ENCODE measurements at places on chromosomes 4 and X. TPM values are rescaled to one million over a fixed set of nuclear protein-coding genes. Genes with fewer than 3 reads are reported as not detected.
A peak's percentile ranks its signal among the peaks of the same experiment; 100 is the strongest.

The HSFX1 gene
- total RNA-seq: not detected

GRCh38 chrX:149628768-149629167 lies 2.8 kb downstream of the TMEM185A start:
- DNase-seq: no peak

The CXCL6 gene
- total RNA-seq: not detected

- DNase-seq: no peak
These were observed 11.1 kb downstream of the DOK7 start for GRCh38 chr4:3473996-3474765.

The GYPB gene
- not detected for total RNA-seq

- peak; percentile 49 for DNase-seq
These were observed 33.4 kb downstream of the CYTL1 start for GRCh38 chr4:4985844-4986243.

- no peak for DNase-seq
These were observed 72.1 kb downstream of the GATB start for GRCh38 chr4:151688785-151689043.

- no peak for DNase-seq
These were observed 14.0 kb downstream of the CFAP97 start for GRCh38 chr4:185189606-185190305.

- no peak for DNase-seq
These were observed 1.7 kb upstream of the STIM2 start for GRCh38 chr4:26858947-26859401.

DNA sequence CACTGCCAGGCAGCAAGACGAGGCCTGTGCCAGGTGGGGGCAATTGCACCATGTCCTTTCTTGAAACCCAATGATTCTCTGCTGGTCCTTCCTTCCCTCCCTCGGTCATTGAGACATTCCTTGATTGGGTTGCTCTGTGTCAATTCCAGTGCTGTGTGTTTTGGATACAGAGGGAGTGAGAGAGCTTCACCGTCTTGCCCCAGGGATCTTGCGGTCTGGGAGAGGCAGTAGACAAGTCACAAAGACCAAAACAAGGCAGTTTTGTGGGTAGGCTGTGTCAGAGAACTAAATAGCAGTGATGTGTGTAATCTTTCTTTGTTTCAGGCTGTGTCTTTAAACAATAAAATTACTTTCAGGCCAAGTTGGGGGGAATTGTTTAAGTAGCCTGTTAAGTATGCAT lies 38.8 kb upstream of the TADA2B start:
- DNase-seq: no peak

The FGFR3 gene
- total RNA-seq: not detected

DNA sequence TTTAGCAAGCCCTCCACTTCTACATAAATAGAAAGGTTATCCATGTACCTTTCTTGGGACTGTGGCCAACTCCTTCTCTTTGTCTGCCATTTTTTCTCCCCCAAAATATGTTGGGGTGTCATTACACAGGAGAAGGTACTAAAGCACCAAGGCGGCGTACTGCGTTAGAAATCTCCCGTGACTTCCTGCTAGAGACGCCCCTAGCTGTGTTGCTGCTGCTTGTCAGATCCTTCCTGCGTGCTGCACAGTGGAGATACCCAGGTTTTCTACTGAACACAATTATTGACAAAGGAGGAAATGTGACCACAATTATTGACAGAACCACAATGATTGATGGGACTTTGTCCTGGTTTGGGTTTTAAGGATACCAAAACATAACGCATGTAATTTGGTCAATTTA lies 97.7 kb downstream of the EFHC2 start:
- DNase-seq: no peak

GRCh38 chrX:34810364-34810763 lies 132.2 kb upstream of the FAM47B start:
- no peak for DNase-seq

DNA sequence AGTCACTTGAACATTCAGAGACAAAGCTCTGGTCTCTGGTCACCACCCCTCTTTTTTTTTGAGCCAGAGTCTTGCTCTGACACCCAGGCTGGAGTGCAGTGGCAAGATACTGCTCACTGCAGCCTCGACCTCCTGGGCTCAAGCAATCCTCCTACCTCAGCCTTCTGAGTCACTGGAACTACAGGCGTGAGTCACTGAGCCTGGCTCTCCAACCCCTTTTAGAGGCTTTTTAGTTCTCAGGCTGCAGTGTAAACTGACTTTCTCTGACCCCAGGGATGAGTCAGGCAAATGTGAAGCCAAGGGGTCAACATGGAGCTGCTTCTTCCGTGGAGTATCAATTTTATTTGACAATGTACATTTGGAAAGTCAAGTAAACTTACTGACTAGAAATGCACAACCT lies 229.2 kb downstream of the PTTG2 start:
- DNase-seq: no peak

GRCh38 chr4:181752516-181752915 lies 490.7 kb upstream of the TENM3 start:
- no peak for DNase-seq

DNA sequence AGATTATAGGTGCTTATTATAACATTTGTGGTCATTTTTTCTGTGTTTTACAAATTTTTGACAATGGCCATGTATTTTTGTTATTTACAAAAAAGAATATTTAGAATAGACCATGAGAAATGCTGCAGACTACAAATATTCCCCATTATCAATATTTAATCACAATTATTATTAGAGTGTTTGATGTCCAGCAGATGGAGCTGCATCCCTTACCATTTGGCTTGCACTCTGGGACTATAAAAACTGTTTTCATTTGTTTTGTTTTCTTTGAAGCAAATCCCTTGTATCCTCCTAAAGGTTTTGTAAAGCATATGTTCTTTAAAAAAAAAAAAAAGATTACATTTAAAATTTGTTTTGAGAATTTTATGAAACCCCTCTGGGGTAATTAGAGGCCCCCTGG lies 85.6 kb upstream of the CXorf66 start:
- DNase-seq: peak; percentile 49

DNA sequence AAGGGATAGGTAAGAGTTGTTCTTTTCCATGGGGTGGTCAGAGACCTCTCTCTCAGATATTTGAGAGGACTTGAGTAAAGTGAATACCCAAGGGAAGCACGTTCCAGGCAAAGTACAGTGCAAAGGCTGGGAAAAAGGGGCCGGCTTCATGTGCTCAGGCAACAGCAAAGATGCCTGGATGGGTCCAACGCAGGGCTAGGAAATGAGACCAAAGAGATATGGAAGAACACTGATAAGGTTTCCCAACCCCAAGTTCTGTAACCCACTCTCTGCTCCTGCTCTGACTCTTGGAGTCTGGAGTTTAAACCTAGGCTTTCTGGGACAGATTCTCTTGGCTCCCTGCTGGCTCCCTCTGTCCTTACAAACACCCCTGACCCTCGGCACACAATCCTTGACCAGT lies 36.2 kb upstream of the PROM1 start:
- no peak for DNase-seq

DNA sequence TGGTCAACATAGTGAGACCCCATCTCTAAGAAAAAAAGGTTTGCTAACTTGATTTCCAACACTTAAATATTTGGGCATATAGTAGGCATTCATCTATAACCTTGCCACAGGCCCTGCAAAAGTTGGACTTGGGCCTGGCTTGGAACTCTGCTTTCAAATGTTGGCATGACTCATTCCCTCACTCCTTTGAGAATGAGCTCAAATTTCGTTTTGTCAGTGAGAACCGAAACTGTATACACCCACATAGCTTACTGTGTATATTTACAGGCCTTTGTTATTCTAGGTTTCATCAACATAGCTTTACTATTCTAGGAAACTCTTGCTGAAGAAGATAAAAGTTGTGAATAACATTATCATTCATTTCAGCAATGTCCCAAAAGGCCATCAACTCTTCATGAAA lies 88.7 kb upstream of the ELOVL6 start:
- DNase-seq: no peak

The GRIA2 gene
- total RNA-seq: not detected

DNA sequence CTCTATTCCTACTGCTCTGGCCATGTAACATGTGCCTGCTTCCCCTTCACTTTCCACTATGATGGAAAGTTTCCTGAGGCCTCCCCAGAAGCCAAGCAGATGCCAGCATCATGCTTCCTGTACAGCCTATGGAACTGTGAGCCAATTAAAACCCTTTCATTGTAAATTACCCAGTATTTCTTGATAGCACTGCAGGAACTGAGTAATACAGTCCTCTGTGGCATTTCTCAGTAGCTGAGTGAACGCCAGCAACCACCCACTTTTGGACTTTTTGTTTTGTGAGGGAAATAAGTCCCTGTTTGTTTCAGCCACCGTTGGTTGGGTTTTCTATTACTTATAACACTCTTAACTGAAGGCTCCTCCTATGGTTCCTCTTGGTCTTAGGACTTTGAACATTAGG lies 104.1 kb downstream of the C4orf51 start:
- no peak for DNase-seq

GRCh38 chr4:124157396-124158083 lies 555.0 kb downstream of the ANKRD50 start:
- no peak for DNase-seq

DNA sequence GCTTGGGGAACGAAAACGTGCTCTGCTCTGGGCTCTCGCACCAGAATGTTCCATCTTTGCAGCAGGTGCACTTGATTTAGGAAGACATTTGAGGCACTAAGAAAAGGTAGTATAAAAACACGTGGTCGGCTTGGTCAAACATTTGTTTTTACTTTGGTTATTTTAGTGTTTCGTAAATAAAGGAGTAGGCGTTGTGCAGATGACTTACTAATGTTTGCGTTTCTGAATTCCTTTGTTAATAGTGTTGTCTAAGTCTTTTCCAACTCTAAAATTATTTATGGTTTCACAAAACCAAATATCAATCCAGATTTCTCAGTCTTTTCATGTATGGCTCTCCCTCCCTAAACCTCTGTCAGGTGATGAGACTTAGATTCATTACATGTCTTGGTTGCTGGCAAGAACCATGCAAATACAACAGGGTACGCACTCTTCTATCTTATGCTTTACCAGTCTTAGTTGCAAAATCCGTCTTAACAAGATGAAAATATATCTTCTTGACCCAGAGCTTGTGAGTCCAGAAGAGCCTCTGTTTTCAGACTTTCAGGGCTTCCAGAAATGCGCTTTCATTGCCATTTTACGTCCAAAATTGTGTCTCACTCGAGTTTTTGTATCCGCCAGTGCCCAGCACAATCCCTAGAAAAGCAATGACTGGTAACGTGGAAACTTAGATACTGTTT lies 686 bp downstream of the MTHFD2L start:
- DNase-seq: peak; percentile 59

The REELD1 gene
- total RNA-seq: 0.18 TPM

GRCh38 chrX:1546691-1547251 lies 9.8 kb upstream of the P2RY8 start:
- no peak for DNase-seq

DNA sequence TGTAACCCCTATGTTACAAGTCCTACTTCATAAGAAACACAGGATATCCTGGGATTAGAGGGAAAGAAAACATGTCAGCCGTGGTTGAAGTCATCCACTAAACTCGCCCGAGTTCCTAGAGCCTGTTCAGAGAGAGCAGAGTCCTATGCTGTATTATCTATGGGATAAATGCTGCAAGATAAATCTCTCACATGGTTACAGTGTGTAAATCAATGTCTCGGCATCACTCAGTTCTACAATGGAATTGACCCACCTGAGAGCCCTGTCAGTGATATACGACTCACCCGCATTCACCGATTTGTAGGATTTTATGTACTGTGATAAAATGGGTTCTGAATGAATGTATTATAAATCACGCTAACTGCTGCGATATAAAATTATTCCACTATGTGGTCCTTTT lies 127.8 kb upstream of the ANXA3 start:
- no peak for DNase-seq

DNA sequence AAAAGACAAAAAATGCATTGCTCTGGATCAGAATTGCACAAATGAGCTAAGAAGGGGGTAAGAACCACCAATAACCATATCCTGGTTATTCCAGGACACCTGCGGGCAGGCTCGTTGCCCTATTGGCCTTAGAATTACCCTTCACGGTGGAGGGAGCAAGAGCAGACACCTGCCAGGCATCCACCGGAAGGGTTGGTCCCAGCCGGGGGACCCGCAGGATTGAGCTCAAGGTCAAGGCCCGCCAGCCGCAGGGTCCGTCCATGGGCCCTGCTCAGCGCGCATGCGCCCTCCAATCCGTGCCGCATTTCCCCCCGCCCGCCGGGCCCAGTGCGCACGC lies 575 bp downstream of the SLC25A6 start:
- no peak for DNase-seq

DNA sequence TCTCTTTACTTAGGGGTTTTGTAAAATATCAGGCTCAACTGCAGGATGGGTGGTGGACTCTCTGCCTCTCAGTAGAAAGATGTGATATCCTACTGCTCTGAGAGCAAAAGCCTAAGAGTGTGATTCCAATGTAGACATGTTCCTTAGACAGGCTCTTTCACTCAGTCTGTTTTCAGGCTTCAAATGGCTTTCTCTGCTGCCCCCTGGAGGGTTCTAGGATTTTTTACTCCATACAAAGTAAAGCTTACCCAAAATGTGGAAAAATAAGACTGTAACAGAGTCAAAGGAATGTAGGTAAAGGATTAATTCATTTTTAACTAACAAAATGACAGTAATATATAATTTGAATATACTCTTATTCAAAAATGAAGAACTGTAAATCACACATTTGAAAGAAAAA lies 32.1 kb downstream of the ZGRF1 start:
- peak; percentile 85 for DNase-seq

GRCh38 chrX:104351173-104351769 lies 96.5 kb upstream of the ESX1 start:
- no peak for DNase-seq

The PABPC5 gene
- not detected for total RNA-seq

The EFNB1 gene
- total RNA-seq: 2.5 TPM

- no peak for DNase-seq
These were observed 15.9 kb upstream of the XKRX start for GRCh38 chrX:100944601-100945000.

Data from Karpas-422 (cell line).